ENCODE measurements at places on chromosomes 1 and 21. TPM values are rescaled to one million over a fixed set of nuclear protein-coding genes. Genes with fewer than 3 reads are reported as not detected.
A peak's percentile ranks its signal among the peaks of the same experiment; 100 is the strongest.

BEND5 gene
- 3.1 TPM for total RNA-seq

CFAP74 gene
- not detected for total RNA-seq

TGFB2 gene
- total RNA-seq, result 12.6 TPM

FCAMR gene
- not detected for total RNA-seq

EDN2 gene
- total RNA-seq, result not detected

LEMD1 gene
- total RNA-seq, result not detected

KRTAP13-2 gene
- total RNA-seq, result not detected

LIN28A gene
- 0.86 TPM for total RNA-seq

MIXL1 gene
- not detected for total RNA-seq

ETV3L gene
- total RNA-seq, result not detected

DNA sequence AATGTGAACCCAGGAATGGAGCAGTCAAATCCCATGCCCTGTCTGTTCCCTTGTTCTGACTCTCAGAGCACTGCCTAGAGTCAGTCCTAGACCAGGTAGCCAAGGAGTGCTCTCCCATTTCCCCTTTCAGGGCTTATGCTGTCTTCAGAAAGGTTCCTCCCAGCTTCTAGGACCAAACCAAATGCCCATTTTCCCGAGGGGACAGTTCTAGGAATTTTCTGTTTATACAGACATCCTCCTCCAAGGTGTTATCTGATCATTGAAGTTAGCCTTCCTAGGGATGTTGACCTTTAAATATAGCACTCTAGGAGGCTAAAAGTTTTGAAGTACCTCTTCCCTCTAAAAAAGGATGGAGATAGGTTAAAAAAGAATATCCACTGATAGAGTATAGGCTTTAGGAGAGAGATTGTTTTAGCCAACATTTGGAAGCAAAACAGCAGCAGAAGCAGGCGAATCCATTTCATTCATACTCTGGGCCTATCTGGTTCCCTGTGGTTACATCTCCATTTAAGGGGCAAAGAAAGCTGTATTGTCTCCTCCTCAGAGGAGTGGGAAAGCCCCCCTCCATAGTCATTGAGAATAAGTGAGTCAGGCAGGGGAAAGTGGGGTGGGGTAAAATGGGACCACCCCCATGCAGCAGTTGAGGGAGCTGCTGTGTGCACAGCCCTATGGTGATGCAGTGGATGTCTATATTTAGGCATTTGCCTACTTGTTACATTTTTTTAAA, 126.5 kb downstream of the SPATA46 start:
- no peak for DNase-seq

GRCh38 chr1:228015276-228016180, 8.7 kb downstream of the WNT3A start:
- DNase-seq, result peak; percentile 73

GRCh38 chr1:54996359-54996868, 2.3 kb upstream of the BSND start:
- peak; percentile 88 for DNase-seq

- DNase-seq, result no peak
Observed at GRCh38 chr1:244054924-244055263, 3.8 kb downstream of the ZBTB18 start.

DNA sequence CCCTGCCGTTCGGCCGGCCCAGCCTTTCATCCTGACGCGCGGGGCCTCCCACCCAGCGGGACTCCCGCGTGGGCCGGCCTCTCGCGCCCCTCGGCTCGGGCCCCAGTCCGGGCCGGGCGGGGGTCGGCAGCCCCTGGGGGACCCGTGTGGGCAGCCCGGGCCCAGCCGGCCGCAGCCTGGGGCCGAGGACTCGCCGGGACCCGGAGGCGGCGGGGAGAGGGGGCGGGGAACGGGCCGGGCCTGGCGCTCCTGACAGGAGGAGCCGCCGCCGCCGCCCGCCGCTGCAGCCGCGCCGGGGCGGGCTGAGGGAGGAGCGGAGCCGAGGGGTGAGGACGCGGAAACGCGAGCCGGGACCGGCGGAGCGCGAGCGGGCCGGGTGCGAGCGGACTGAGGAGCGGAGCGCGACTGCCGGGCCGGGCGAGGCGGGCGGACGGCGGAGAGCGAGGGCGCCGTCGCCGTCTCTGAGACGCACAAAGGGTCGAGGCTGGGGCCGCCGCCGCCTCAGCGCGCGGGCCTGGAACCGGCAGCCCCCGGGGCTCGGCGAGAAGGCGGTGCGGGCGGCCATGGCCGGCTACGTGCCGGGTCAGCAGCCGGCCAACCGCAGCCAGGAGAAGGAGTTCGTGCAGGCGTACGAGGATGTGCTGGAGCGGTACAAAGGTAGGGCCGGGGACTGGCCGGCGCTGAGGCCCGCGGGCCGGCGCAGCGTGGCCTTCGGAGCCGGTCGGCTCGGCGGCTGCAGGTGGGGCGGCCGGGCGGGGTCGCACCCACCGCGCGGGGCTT, 79.1 kb downstream of the NDUFS5 start:
- DNase-seq, result peak; percentile 85

DNA sequence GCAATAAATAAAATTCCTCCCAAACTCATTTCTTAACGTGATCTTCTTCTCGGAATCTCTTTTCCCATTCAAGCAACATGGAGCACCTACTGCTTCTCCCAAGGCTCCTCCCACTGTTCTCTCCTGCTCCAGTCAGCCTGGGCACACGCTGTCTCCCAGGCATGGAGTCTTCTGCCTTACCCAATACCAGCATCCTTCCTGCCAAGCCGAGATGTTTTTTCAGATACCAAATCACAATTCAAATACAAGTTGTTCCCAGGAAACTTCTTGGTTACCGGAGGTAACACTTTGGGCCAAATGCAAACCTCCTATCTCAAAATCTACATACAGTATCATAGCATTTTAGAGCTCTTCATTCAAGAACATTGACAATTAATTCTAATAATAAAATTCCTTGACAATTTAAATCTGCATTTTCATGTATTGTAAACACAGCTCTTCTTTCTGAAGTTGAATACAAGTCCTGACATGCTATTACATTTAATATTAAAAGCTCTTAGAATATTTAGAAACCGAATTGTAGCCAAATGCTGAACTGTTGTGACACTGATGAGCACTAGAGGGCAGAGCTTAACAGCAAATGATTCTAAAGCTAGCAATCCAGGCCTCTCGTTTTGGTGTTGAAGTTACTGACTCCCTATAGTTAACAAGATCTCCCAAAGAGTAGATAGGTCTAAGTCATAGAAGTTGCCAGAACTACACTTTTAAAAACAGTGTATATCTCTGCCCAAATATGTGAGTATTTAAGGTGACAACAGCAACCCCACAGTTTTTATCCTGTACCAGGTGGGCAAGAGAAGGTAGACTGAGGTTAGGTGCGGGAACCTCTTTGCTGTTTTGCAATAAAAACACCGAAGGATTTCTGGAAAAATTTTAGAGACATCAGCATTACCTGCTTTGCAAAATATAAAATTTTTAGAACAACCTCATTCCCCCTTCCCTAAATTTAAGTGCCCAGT, 52.3 kb downstream of the BCAR3 start:
- peak; percentile 80 for DNase-seq

DNA sequence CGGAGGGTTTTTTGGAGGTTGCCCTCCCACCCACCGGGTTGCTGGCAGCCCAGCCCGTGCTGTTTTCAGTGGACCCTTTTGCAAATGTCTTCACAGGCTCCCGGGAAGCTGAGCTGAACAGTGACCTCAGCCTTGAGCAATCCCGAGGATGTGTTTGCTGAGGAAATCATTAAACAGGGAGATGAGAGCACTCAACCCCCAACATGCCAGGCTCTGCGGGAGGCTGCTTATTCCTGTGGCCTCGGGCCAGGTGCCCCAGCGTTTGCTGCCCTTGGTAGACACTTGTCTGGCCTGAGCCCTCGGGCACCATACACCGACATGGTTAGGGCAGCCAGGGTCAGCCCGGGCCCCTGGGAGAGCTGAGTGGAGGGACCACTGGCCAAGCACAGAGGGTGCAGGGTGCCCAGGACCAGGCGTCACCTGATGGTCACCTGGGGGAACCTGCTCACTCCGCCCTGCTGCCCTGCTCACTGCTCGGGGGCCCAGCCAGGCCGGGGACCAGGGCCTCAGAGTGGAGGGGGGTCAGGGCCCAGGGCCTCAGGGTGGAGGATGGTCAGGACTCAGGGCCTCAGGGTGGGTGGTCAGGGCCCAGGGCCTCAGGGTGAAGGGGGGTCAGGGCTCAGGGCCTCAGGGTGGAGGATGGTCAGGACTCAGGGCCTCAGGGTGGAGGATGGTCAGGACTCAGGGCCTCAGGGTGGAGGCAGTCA, 42.5 kb upstream of the POFUT2 start:
- peak; percentile 94 for DNase-seq

DNA sequence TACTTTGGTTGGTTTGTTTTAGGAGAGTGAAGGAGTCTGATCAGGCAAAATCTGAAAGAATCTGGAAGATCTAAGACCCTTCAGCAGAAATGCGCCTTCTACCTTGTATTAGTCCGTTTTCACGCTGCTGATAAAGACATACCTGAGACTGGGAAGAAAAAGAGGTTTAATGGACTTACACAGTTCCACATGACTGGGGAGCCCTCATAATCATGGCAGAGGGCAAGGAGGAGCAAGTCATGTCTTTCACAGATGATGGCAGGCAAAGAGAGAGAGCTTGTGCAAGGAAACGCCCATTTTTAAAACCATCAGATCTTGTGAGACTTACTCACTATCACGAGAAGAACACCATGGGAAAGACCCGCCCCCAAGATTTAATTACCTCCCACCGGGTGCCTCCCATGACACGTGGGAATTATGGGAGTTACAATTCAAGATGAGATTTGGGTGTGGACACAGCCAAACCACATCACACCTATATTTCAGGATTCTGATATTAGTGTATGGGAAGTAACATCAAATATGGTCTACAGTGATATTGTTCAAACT, 99.3 kb downstream of the GLUL start:
- DNase-seq, result no peak

GRCh38 chr1:110135666-110136065, 14.6 kb upstream of the SLC6A17 start:
- peak; percentile 74 for DNase-seq

- no peak for DNase-seq
Observed at GRCh38 chr1:60394436-60394835, 320.9 kb upstream of the C1orf87 start.

GRCh38 chr1:192903142-192903541, 94.3 kb downstream of the RGS2 start:
- DNase-seq, result no peak

DNA sequence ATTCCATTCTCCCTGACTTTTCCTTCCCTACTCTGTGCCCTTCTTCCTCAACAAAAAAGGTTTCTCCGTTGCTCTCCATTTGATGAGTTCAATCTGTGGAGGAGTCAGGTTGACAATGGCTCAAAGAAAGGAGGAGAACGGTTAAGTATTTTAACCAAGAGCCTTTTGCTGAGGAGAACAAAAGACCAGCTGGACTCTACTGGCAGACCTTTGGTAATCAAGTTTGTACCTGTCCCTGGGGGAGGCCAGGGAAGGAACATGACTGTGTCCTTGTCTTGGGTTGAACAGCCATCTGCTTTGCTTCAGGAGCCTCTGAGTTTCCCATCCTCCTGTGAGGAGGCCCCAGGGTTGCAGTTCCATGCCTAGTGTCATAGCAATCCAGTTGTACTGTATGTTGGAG, 29.9 kb downstream of the TTF2 start:
- DNase-seq, result no peak

GRCh38 chr1:90622666-90623065, 94.4 kb downstream of the BARHL2 start:
- no peak for DNase-seq

- DNase-seq, result no peak
Observed at GRCh38 chr21:41483415-41483814, 24.5 kb downstream of the TMPRSS2 start.

DNA sequence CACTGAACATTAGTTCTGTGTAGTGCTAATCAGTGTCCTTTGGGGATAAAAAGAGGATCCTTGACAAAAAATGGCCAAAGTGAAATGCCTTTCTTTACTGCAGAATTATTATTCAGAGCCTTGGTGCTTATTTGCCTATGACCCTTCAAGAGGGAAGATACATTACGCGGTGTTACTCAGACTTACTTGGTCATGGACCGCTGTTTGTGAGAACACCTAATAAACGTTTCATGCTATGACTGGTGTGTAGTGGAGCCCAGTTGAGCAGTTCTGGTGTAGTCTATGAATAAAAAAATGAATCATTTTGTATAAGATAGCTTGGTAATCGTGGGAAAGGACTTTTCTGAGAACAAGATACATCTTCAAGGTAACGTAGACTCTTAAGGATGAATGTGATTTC, 8.3 kb downstream of the NFYC start:
- DNase-seq, result no peak

DNA sequence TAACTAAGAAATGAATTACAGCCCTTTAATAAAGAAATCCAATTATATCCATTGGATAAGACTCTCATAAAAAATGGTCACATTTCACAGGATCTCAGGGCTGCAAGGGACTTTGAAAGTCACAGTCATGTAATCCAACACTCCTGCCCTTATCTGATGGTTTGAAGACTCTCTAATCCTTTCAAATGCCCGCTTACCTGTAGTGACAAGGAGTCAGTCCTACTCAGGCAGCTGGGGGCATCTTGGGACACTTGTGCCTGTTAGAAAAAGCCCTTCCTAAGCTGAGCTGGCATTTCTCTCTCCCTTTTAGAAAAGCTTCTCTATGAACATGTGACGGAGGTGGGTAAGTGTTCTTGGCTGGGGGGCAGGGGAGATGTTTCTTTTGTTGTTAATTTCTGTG, 11.0 kb upstream of the ZNF691 start:
- no peak for DNase-seq

GRCh38 chr21:29961291-29962027, 21.7 kb upstream of the GRIK1 start:
- DNase-seq, result no peak

DNA sequence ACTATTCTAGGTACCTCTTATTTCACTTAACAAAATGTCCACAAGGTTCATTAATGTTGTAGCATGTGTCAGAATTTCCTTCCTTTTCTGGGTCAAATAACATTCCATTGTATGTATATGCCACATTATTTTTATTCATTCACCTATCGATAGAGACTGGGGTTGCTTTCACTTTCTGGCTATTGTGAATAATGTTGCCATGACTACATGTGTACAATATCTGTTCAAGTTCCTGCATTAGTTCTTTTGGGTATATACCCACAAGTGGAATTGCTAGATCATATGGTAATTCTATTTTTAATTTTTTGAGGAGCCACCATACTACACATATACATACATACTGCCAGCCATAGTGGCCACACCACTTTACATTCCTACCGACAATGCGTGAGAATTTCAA, 158.4 kb downstream of the ZZZ3 start:
- no peak for DNase-seq

DNA sequence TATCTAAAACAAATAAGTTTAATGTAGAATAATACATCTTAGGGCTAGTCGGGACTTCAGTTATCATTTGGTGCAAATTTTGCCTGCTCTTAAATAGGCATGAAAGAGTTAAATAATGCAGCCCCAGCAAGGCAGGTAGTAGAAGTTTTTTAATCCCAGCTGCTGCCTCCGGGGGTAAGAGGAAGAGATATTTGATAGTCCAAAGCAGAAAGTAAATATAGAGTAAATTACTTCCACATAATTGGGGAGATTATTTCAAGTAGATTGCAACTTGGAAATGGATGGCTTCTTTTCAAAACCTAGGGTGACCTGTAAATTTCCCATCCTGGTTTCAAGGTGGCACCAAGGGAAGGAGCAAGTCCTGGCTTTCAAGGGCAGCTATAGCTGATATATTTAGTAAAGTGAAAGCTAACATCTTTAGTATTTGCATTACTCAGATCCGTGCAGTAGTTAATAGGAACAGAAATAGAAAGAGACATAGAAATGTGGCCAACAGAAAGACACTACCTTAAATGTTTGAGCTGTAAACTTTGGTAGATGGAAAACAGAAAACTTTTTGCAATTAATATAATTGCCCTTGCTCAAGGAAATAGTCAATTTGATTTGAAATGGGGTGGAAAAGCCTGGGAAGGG, 109.1 kb downstream of the LMO4 start:
- DNase-seq, result no peak

- DNase-seq, result no peak
Observed at GRCh38 chr1:62420214-62420613, 16.6 kb upstream of the USP1 start.

Data from Daoy (cell line).